ENCODE measurements at places on chromosomes 16 and 17.

DNA sequence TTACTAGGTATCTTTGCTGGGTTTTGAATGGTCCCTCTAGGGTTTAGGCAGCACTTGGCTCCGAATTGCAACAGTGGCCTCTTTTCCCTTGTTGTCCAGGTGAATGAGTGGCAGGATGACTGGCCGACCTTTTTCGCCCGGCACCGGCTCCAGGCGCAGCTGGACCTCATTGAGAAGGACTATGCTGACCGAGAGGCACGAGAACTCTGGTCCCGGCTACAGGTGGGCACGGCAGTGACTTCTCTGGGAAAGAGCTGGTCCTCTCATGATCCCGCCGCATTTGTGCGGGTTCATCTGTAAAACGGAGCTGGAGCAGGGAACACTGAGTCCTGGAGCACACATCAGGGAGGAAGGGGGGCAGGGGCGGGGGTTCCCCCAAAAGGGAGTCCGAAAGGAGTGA lies 3.1 kb upstream of the TBCD start:
- DNase-seq: no peak

DNA sequence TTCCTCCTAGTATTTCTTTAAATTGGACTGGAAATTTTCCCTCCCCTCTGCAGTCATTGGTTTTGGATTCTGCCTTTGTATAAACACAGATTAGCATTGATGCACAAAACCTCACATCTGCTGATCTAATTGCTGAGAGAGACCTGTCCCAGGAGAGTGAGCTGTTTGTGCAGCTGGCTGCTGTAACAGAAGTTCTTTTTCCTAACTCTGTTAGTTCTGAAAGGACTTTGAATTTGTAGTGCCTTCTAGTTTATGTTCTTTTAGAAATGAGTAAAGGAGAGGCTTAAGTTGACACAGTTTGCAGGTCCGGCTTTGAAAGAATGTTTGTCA lies 45.2 kb upstream of the KPNB1 start:
- DNase-seq: no peak

GRCh38 chr16:26050472-26050871 lies 358.7 kb downstream of the HS3ST4 start:
- DNase-seq: no peak

DNA sequence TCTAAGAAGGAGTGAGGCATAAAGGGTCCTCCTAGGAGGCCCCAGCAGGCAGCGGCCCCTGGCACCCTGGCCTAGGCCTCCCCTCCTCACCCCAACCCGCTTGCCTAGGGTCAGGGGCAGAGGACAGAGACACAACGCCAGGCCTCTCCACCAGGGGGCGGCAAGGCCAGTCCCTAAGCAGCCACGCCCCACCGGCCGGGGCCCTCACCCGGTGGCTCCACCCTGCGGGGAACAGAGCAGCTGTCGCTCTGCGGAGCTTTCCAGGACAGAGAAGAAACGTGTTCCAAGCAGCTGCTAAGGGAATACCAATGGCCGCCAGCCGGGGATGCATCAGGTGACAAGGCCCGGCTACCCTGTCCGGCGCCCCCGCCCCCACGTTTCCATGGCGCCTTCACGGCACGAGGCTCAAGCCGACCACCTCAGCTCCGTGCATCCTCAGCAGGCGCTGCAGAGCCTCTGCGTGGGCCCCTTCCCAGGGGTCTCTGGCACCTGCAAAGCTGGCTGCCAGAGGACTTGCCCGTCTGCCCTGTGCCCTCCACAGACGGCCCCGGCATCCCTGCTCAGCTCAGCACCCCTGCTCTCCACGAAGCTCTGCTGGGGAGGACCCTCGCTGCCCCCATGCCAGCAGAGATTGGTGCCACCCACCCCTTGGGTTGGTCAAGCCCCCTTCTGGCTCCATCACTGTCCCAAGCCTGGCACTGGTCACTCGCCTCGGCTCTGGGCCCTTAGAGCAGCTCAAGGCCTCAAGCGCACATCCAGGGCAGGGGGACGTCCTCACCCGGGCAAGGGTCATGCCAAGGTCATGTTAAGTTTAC lies 5.6 kb downstream of the ZNF598 start:
- DNase-seq: peak; percentile 90

DNA sequence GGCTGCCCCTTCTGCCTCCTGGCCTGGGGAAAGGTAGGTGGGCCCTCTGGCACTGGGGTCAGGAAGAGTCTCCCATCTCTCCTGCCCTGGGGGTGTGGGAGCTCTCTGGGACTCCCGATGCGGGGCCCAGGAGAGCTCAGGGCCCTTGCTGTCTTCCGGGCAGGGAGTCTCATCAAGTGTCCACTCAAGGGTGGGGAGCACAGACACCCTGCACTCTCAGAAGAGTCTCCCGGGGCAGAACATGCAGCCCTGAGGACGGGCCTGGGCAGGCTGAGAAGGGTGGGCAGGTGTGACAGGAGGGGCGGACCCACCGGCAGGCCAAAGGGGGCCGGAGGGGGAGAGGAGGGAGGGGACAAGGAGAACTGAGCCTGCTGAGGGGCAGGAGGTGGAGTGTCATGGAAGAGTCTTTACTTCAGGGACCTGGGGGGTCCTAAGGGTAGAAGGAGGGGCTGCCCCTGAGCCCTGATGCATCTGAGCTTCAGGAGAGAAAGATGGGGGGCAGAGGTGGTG lies 8.4 kb upstream of the PKMYT1 start:
- no peak for DNase-seq
